ENCODE measurements at places on chromosomes 7 and 10.

DNA sequence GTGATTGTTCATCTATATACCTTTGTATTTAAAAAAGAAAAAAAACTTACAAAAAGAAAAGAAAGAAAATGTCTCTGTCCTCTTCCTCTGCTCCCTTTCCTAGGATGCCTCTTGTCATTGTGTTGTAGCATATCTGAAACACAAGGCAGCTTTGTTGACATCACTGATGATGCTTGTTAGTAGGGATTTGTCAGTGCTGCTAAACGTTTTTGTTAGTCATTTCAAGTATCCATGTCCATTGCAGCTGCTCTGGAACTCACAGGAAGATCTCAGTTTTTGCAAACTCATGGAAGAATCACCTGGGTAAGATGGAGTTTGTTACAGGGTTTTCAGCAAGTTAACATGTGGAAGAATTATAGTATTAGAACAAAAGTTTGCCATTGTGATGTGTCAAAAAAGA, 123.6 kb downstream of the CCSER2 start:
- DNase-seq = no peak

GRCh38 chr10:123380491-123381085, 226.4 kb downstream of the BUB3 start:
- no peak for DNase-seq

DNA sequence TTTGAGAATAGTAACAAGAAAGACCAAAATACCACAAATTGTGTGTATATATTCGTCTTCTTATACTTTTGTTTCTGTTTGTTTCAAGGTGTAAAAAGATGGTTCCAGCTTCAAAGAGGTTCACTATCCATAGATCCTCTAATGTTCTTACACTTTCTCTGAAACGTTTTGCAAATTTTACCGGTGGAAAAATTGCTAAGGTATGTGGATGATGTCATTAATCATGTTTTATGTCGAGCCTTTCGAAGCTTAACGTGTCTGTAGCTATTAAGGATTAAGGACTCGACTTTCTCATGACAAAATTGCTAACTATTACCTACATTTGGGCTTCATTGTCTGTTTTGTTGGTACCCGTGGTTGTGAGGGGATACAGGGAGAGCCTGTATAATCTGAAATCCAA, 112.8 kb downstream of the ANKRD61 start:
- no peak for DNase-seq

- DNase-seq = peak; percentile 41
Measured at GRCh38 chr7:4682621-4683042, 537 bp downstream of the FOXK1 start.

- no peak for DNase-seq
Measured at GRCh38 chr7:4274286-4274685, 407.8 kb upstream of the FOXK1 start.

GRCh38 chr7:94510582-94511496, 1.2 kb downstream of the CASD1 start:
- peak; percentile 53 for DNase-seq

DNA sequence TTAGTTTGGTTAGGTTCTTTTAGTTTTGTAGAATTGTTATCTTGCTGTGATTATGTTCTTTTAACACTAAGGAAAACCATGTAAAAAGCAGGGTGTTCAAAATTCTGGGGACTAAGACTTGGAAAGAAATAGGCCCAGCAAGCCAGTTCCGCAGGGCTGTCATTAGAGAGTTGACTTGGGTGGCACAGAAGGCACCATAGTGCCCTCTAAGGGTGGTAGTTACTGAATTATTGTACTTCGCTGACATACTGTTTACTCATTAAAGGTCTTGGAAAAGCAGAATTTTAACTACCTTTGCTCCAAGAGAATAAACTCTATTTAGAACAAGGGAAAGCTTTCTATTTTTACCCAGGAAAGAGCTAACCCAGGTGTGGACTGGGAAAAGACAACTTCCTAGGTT, 86.5 kb downstream of the OTUD1 start:
- peak; percentile 25 for DNase-seq

GRCh38 chr7:157851501-157852067, 514.8 kb downstream of the DNAJB6 start:
- DNase-seq = peak; percentile 78

GRCh38 chr10:113695691-113696090, 16.0 kb downstream of the CASP7 start:
- DNase-seq = no peak

DNA sequence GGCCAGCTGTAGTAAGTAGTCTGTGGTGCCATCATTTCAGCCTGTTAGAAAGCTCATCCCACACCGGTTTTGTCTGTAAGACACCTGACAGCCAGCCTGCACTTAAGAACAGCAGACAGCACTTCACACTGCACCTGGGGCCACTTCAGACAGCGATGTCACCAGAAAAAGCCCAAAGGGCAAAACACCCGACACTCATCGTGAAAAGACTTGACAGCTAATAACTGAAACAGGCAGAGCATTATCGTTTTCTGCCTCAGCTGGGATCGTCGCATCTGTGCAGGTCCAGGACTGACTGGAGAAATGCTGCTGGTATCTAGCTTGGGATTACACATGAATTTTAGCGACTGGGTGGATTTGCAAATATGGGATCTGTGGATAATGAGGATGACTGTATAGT, 16.8 kb upstream of the LAT2 start:
- DNase-seq = no peak

DNA sequence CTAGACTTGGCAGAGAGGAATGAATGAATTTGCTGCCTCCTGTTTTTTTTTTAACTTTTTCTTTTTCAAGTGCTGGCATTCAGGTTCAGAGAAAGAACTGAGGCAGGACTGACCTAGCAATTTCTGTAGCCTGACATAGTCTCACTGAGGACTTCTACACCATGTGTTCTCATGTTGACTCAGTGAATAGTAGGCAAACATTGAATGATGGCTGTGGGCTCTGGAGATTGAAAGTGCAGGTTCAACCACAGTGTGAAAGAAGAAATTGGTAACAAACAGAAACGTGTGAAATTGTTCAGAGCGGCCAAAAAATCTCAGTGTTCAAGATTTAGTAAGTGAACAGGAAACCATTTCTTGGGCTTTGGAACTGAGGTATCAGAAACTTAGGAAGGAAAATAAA, 322.4 kb upstream of the GHITM start:
- peak; percentile 28 for DNase-seq

GRCh38 chr7:44572771-44573170, 937 bp downstream of the DDX56 start:
- DNase-seq = no peak

DNA sequence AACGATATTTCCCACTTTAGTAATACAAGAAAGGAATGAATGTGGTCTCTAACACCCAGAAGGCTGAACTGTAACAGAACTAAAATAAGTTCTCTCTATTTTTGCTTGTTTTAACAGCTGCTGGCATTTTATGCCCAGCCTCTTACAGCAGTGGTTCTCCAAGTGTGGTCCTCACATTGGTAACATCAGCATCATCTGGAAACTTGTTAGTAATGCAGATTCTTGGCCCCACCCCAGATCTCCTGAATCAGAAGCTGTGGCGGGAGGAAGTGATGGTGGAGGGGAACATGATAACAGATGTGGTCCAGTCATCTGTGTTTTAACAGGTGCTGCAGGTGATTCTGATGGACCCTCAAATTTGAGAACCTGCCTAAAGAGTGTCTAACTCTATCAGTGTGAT, 170.1 kb downstream of the TMEM26 start:
- no peak for DNase-seq

DNA sequence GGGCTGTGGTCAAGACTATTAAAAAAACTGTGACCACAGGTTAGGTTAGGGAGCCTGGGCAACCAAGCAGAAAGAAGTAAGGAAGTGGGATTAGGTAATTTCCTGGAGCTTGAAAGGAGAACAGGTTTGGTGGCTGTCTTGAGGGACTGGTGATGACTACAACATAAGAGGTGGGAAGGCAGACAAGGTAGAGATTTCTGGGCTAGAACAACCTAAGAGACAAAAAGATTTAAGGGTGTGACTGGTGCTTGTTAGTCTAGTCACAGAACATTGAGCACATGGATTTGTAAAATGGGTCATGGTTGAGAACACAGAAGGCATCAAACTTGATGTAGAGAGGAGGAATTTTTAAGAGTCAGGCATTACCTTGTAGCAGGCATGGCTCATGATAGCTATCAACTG, 123.7 kb upstream of the ASAH2 start:
- DNase-seq = no peak

DNA sequence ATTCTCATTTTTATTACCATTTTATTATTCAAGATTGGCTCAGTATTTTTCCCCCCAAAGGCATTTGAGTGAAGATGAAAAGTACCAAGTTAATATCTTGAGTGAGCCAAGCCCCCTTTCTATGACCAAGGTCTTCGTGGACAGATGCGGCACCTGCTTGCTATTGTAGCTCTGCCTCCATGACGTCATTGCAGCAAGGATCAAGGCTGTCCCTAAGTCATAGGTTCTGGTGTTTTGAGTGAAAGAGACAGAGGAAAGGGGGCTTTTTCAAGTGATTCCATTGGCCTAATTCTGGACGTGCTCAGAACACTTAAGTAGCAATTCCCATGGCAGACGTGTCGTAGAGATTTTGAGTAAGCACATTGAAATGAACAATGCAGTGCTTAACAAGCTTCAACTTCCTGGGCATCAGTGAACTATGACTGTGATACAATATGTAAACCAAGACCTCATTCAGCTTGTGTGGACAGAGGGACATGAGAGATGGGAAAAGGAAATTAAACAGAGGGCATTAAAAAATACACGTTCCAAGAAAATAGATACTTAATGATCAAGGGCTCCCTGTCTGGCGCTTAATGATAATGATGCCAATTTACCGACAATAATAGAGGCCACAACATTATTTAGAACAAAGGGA, 248.7 kb upstream of the NPVF start:
- no peak for DNase-seq

DNA sequence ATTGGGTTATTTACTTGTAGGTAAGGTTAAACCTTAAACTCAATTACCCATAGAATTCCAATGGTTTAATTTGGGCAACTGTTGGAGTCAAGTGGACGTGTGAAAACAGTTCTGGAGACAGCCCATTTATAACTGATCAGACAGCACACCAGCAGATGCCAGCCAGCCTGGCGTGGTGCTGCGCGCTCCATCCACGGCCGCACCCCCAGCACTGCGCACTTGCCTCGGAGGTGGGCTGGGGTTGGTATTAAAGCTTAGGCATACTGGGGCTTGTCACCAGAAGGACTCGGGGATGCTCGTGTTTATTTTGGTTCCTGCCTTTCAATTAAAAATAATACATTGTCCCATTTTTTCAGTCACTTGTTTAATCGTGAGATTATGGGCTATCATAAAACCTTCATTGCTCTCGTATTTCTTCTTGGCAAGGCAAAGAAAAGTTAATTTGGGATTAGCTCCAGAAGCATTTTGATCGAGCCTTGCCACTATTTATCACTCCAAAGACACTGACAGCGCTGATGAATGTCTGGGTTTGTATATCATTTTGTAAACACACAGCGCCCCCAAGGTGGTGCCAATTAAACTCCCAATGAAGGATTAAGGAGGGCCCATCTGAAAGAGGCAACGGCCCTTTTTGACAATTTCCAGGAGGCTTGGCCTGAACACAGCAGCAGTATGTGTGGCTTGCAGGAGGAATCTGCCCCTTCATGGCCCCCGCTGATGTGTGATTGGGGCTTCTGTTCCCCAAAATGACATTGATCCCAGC, 204.5 kb upstream of the CXCL12 start:
- no peak for DNase-seq

GRCh38 chr7:33644489-33644888, 260.9 kb upstream of the BMPER start:
- no peak for DNase-seq

DNA sequence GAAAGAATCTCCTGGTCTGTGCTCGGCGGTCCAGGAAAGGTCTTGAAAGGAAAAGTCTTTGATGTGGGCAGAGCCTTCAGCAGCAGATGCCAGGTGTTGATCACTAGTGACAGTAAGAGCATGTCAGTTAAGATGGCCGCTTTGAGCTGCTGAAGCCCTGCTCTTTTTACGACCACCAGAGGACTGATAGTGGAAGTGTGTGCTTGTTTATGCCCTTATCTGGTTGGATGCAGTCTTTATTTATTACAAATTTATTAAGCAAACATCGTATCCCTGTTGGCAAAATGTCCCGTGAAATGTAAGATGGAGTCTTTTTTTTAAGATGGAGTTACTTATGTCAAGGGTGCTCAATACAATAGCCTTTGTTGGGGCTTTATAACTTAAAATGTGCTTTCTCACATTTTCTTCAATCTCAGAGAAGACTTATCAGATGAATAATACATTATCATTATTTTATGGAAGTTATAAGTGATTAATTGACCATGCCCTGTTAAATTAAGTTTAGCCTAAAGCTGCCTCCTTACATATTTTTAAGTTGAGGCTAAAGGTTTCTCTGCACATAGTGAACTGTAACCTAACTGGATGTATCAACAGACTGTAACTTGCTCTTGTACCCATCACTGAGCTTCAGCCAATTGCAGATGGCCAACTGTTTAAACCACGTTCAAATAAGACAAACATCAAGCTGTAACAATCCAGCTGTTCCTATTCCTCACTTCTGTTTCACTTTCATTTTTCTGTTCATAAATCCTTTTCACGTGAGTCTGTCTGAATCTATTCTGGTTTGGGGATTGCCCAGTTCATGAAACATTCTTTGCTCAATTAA, 97.4 kb upstream of the PIK3CG start:
- peak; percentile 18 for DNase-seq

DNA sequence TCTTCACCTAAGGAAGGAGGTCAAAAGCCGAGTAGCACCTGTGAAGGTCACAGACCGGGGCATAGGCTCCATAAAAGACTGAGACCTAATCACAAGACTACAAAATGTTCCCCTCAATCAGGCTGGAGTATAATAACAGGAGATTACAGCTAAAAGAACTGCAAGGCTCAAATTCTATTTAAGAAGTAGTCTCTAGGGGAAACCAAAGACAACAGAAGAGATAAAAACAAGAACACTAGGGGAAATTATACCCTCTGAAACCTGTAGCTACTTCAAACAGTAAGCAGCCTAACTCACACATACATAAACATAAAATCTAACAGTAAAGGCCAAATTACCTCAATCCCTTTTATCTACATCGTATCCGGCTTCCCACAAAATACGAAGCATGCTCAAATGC, 38.3 kb downstream of the LMBR1 start:
- no peak for DNase-seq

GRCh38 chr7:100765250-100765649, 31.9 kb downstream of the ZAN start:
- DNase-seq = no peak

DNA sequence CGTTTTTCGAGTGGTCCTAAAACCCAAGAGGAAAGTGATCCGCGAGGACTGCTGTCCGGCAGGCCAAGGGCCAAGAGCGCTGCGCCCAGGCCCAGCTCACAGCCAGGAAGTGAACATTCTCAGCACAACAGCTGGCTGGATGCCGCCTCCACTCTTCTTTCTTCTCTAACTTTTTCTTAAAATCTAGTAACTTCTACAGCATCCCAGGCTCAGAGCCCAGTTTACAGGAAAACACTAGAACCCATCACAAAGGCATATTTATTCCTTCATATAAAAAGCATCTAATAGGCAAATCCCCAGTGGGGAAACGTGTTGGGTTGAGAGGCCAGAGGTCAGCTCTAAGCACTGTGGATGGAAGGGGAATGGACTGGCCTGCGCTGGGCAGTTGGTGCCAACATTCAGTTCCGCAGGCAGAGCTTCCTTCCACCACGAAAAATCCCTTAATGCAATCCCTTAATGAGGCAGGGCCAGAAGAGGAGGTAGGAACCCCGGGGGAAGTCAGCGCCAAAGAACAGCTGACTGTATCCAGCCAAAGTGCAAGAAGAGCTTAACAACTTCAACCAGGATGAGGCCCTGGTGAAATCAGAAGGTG, 74.8 kb downstream of the ZRANB1 start:
- no peak for DNase-seq

- no peak for DNase-seq
Measured at GRCh38 chr7:135262623-135263320, 29.1 kb downstream of the STRA8 start.

GRCh38 chr10:129764901-129765663, 199.0 kb downstream of the EBF3 start:
- no peak for DNase-seq

GRCh38 chr10:107741971-107742370, 577.5 kb upstream of the SORCS1 start:
- DNase-seq = no peak

Data from activated CD4-positive, alpha-beta T cell treated with anti-CD3 and anti-CD28 coated beads, Interleukin-2, amount 50 U/mL, for 16 hours (primary cell).